ENCODE measurements at places on chromosomes 3 and 15.

DNA sequence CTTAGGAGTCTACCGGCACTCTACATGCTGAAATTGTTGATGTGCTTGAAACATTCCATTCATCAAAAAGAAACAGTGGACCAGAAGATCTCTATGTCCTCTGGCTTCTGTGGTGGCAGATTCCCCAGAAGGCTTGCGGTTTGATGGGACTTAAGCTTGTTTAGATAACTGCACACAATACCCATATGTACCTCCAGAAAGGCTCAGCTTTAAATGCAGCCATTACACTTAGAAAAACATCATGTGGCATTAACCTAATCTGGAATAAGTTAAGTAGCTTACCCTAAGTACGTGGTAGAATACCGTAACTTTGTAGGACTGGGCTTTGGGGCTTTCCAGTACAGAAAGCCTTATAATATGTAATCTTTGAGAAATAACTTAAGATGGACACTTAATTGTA is 187.3 kb downstream of the RBMS3 start:
- no peak for DNase-seq

- DNase-seq = no peak
Observed at GRCh38 chr15:77866596-77867125, 210.8 kb downstream of the TBC1D2B start.

GRCh38 chr3:148205977-148206376 is 491.7 kb upstream of the AGTR1 start:
- no peak for DNase-seq

GRCh38 chr3:156627946-156628569 is 46.3 kb upstream of the TIPARP start:
- no peak for DNase-seq

- no peak for DNase-seq
Observed at GRCh38 chr15:25693321-25694238, 169.5 kb downstream of the ATP10A start.

All from hypothalamus (tissue), 51 donors.